Central memory CD8-positive, alpha-beta T cell (primary cell): ENCODE measurements at places on chromosomes 11 and 22.

- no peaks in the 10 kb centered on the region for H3K4me1 ChIP-seq
- H3K4me3 ChIP-seq = no peak overlapping the region
- no peaks in the 10 kb centered on the region for H3K36me3 ChIP-seq
- no peak overlapping the region for H3K27ac ChIP-seq
- no peaks in the 10 kb centered on the region for H3K27me3 ChIP-seq
Observed at GRCh38 chr11:76159983-76160661, 46.2 kb downstream of the WNT11 start.

DNA sequence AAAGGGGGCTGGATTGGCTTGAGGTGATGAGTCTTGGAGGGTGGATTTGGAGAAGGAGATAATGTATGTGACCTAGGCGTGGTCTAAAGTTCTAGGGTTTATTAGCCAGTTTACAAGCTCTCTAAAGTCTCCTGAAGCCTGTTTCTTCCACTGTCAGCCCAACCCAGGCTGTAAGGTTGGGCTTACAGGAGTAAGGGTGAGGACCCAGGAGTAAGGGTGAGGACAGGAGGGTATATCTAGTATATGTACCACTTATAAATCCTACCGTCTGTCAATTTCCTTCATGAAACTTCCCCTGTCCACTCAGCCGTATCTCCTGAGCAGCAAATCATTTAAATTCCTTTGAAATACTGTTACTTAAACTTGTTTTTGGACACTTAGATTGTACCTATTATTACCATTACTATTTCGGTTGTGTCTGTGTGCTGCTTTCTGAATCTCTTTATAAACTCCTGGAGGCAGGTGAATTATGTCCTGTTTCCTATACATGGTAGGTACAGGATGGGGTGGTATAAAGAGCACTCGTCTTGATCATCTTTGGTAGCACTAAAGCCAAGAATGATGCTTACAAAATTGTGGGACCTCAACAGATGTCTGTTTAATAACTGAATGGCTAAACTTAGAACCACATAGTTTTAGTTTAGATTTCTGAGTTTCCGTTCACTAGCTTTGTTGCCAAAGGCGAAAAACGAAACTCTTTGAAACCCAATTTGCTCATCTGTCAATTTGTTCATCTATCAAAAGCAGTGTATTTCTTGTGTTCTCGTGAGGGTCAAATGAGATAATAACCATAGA is 192.0 kb downstream of the GRIK4 start:
- H3K36me3 ChIP-seq = no peaks in the 10 kb centered on the region
- no peak overlapping the region for H3K27ac ChIP-seq
- H3K27me3 ChIP-seq = peaks cover 40% of the 10 kb centered on the region

DNA sequence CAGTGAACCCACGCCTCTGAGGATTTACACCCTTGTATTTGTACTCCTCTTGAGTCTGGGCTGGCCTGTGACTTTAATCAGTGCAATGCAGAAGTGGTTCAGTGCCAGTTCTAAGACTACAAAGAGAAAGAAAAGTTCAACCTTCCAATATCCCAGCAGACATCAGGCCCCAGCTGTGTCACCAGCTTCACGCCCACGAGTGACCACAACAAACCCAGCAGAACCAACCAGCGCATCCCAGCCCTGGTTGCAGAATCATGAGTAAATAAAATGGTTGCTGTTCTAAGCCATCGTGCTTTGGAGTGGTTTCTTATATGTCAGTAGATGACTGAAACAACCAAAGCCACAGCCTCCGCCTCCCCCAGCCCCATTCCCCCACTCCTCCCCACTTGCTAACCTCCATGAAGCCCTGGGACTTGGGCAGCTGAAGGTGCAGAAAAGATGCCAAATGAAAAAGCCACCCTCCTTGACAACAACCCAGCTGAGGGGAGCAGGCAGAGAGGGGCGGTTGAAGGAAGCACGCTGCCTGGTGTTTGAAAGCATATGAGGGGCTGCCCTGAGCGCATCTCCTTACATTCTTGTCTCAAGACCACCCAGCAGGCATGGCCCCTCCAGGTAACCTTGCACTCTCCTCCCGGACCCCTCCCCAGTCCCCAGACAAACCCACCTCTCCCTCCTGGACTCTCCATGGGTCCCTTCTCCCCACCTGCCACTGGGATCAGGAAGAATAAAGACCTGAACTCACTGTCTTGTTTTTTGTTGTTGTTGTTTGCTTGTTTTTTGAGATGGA is 20.9 kb downstream of the TSKU start:
- peaks cover 1% of the 10 kb centered on the region for H3K36me3 ChIP-seq
- H3K4me3 ChIP-seq = no peak overlapping the region
- H3K27me3 ChIP-seq = peaks cover 52% of the 10 kb centered on the region
- DNase-seq = no peak
- H3K27ac ChIP-seq = no peak overlapping the region

- H3K4me1 ChIP-seq = no peaks in the 10 kb centered on the region
- H3K36me3 ChIP-seq = peaks cover 3% of the 10 kb centered on the region
- H3K4me3 ChIP-seq = no peak overlapping the region
- peaks cover 14% of the 10 kb centered on the region for H3K27me3 ChIP-seq
- no peak overlapping the region for H3K27ac ChIP-seq
Observed at GRCh38 chr11:131682373-131683015, 312.1 kb downstream of the NTM start.

GRCh38 chr22:47107431-47107830 is 345.0 kb downstream of the TBC1D22A start:
- no peak for DNase-seq
- no peaks in the 10 kb centered on the region for H3K27me3 ChIP-seq
- H3K4me1 ChIP-seq = no peaks in the 10 kb centered on the region
- peaks cover 6% of the 10 kb centered on the region for H3K36me3 ChIP-seq
- no peak overlapping the region for H3K4me3 ChIP-seq
